HCEC 1CT (cell line): ENCODE measurements at places on chromosomes 5 and 9.

DNA sequence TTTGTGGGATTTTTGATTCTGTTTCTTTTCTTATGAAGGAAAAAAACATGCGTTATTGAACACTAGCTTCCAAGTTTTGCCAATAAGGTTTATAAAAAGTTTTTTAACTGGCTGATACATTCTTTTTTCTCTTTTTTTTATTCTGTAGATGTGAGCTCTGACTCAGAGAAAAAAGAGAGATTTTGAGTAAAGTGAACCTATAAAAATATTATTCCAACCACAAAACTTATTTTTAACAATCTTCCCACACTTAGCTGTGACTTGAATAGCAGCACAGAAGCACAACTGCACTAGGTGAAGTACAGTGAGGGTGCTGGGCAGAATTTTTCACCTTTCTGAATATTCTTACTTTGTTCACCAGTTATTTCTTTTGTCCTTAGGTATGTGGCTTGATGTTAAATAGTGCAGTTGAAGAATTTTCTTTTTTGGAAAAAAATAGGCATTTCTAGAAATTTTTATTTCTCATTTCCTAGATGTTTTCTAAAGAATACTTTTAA lies 41.6 kb downstream of the CHSY3 start:
- no peak for DNase-seq

DNA sequence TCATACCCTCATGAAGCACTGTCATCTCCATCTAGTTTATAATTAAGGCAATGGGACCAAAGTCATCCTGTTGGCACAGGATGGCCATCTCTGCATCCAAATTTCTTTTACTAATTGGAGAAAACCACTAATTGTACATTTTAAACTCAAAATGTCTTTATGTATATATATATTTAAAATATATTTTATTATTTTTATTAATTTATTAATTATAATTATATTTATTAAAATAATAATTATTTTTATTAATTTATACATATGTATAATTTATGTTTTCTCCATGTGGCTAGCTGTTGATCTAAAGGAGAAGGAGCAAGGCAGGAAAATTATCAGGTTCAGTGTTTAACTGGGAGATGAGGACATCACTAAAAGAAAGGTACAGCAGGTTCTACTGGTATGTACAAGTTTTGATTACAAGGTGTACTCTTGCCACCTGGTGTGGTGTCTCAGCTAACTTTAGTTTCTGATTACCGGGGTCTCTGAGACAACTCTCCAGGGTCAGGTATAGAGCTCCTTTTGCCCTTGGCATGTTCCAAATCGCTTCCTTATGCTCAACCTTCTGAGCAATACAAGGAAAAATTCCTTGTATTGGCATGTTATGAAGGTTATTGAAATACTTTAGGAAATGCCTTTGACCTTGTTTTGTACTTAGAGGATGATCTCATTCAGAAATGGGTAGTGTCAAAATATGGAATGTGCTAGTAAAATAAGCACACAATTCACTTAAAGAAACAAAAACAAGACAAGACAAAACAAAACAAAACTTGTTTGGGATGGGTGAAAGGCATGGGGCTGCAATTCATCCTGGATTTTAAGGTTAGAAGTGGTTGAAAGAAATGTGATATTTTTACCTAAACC lies 79.6 kb downstream of the GHR start:
- DNase-seq = no peak

- DNase-seq = no peak
Observed at GRCh38 chr5:125011419-125011818, 265.0 kb upstream of the ZNF608 start.

DNA sequence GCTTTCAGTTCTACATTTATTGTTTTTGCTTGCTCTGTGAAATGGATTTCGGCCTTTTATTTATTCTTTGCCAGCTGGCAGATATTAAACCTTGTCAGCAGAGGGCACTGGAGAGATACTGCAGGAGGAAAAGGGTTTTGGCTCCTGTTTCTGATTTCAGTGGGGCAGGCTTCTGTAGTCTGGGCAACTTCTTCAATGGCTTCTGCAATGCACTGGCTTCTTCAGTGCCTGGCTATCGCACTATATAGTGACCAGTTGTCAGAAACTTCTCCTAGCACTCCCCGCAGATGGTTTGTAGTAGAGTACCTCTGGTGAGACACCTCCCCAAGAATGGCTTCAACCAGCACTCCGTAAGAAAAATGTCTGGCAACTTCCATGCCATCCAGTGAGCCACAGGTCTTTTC lies 3.2 kb upstream of the NFX1 start:
- DNase-seq = peak; percentile 60

- DNase-seq = no peak
Observed at GRCh38 chr9:135260221-135261180, 173.0 kb downstream of the OLFM1 start.

GRCh38 chr9:112548836-112549595 lies 62.4 kb downstream of the KIAA1958 start:
- DNase-seq = peak; percentile 40

GRCh38 chr9:72856972-72857623 lies 95.8 kb downstream of the ALDH1A1 start:
- peak; percentile 60 for DNase-seq

GRCh38 chr5:140329739-140330481 lies 16.5 kb downstream of the HBEGF start:
- DNase-seq = no peak

DNA sequence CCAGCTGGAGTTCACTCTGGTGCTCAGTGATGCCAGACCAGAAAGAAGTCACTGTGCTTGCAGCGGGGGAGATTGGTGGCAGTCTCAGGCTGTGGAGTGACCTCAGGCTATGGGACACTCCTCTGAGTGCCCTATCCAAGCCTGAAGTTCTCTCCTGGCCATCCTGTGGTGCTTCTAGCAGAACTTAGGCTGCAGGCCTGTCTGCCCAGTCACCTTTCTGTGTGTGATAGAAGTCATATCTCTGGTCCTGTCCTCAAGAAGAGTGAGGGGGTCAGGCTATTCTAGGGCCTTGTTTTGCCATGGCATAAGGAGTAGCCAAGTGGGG lies 9.3 kb downstream of the PDLIM4 start:
- no peak for DNase-seq

GRCh38 chr9:21695874-21696341 lies 106.5 kb upstream of the MTAP start:
- DNase-seq = no peak

DNA sequence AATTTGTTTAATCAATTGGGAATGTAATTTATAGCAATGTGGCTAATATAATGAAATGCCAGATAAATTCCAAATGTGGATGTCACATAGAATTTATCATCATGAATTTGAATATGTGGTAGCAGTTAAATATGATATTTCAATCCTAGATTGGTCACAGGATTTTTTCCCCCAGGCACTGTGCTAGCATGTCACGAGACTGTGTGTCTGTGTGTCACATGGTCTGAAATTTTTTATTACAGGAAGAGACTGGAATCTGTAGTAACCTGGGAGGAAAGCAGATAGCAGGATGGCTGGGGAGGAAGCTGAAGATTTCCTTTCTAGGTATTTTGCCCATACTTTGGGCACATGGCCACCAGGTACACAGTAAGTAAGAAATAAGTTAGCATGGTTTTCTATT lies 35.4 kb upstream of the MSH3 start:
- DNase-seq = no peak

GRCh38 chr9:126146254-126147145 lies 180.1 kb upstream of the MVB12B start:
- DNase-seq = no peak

DNA sequence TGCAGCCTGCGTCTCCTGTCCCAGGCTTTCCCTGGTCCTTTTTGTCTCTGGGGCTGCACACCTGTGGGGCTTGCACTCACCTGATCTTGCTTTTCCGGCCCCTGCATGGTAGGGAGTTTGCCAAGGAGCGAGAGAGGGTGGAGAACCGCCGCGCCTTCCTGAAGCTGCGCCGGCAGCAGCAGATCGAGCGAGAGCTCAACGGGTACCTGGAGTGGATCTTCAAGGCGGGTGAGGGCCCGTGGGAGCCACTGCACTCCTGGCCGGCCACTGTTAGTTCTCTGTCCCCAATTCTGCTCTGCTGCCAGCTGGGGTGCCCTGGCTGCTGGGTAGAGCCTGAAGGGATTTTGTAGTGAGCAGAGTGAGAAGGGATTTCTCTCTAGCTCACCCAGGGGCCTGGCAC lies 78.0 kb downstream of the CACNA1B start:
- DNase-seq = no peak

DNA sequence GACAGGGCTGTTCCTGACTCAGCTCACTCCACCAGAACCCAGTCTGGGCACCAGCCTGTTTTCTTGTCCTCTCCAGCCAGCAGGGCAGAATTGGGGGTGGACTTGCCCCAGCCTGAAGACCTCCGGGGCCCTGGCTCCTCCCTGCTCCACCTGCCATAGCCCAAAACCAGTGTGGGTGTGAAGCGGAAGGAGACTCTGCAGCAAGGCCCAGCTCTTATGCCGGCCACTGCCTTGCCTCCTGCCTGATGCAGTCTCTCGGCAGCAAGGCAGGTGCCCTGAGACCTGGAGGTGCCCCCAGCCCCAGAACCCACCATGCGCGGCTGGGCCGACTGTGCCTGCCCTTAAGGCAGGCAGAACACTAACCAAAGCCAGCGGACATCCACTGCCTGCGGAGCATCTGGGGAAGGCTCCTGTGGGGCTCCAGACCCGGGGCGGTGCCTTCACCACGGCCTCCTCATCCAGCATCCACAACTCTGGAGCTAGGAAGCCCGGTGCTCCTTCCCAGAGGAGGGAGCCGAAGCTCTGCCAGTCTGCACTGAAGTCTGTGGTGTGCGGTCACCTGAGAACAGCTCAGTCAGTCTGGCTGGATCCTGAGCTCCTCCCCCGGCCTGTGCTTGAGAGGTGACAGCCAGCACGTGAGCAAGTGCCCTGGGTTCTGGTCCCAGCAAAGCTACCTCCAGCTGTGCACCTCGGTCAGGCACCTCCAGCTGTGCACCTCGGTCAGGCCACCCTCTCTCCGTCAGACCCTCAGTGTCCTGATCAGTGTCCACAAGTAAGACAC lies 116.7 kb downstream of the ADAMTS2 start:
- no peak for DNase-seq

DNA sequence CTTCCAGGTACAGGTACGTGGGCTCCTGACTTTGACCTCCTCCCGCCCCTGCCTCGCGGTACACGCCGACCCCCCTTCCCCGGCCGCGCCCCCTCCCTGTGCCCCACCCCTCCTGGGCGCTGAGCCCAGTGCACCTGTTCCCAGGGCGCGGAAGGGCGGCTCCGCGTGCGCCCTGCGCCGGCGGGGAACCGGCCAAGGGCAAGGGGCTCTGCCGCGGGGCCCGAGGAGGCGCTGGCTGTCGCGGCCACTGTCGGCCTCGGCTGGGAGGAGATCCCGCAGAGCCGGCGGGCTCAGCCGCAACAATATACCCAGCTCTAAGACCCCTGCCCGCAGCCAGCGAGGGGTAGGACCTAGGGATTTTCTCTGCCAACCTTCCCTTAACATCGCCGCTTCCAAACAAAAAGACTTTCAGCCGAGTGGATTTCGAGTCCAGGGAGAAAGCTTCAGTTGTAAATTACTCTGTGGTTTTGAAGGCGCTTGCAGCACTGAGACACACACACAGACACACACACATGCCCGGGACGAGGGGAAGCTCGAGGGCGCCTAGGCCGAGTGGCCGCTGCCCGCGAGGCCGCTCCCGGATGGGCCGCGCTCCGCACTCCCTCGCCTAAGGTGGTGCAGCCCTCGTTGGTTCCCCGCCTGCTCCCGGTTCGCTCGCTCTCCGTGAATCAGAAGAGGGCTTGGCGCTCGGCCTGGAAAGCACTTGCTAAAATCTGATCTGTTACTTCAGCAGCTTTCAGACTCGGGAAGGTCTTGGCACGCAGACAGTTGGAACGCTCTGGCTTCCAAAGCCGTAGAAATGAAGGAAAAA lies 1.2 kb downstream of the FGF18 start:
- no peak for DNase-seq
